Fibroblast of skin of right biceps (primary cell): ENCODE measurements at places on chromosomes 5 and 9.

- no peak for DNase-seq
Observed at GRCh38 chr9:68653141-68653595, 51.9 kb upstream of the PIP5K1B start.

- no peak for DNase-seq
Observed at GRCh38 chr5:137566780-137567179, 67.7 kb upstream of the SPOCK1 start.

DNA sequence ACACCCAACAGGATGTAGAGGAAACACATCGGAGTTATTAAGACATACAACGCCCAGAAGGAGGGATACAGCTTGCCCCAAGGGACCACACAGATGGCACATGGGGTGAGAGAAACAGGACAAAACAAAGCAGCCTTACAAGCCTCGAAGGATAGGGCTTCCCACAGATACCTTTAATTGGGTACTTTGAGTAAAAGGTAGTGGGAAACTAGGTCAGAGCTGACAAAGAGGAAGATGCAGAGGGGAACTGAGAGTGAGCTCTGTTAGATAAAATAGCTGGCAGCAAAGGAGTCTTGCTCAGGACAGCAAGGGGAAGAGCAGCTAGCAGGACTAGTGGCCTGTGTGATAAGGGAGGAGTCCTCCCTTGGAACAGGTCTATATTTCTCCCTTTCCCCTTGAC lies 48.2 kb downstream of the OTP start:
- DNase-seq, result no peak

DNA sequence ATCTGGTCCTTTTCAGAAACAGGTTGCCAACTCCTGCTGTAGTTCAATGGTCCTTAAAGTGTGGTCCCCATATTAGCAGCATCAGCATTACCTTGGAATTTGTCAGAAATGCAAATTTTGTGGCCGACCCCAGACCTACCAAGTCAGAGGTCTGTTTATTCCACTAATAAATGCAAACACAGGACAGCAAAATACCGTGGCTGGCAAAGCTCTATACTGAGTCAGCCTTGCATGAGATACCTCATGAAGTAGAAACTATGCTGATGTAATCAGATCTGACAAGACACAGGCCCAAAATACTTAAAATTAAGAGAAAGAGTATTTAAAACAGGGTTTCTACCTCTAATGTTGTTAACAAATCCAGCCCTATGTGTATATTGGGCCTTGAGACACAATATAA lies 3.0 kb downstream of the GOLM1 start:
- peak; percentile 37 for DNase-seq

- DNase-seq, result peak; percentile 62
Observed at GRCh38 chr9:99011161-99011709, 67.5 kb downstream of the COL15A1 start.

- peak; percentile 2 for DNase-seq
Observed at GRCh38 chr9:73753171-73753570, 601.5 kb downstream of the ANXA1 start.

GRCh38 chr5:82924226-82925060 lies 152.8 kb downstream of the TMEM167A start:
- peak; percentile 7 for DNase-seq

DNA sequence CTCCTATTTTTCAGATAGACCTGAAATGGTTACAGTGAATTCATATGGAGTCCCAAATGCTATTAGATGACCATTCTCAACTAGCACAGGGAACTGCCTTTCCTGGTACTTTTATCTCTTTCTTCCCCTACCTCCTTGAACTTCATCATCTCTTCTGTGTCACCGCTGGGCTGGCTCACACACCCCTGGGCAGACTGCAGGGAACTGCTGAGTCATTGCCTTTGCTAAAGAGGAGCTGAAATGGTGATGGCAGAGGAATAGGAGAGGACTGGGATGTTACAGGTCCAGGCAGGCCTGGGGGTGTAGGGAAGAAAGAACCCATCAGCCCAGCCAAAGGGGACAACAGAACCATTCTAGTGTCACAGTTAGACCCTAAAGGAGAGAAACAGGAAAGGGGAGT lies 322.3 kb downstream of the ASTN2 start:
- peak; percentile 62 for DNase-seq

- no peak for DNase-seq
Observed at GRCh38 chr5:88502179-88503040, 233.8 kb upstream of the TMEM161B start.

- DNase-seq, result no peak
Observed at GRCh38 chr5:165405340-165405739, 1899.9 kb downstream of the MAT2B start.

DNA sequence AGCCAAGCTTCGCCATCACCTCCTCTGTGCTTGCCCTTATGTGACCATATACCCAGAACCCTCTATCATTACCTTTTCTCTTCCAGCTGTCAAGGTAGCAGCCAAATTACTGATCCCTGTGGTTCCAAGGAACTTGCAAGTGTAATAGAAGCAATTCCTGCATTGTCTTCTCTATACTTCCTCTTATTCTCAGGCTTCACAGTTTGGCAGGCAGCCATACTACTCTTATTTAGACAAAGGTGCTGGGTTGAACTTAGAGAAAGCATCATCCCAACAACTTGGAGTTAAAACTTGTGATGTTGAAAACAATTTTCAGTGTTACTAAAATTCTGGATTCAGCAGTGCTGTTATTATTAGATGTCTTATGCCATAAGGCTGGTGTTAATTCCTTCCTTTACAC lies 93.2 kb downstream of the NLN start:
- no peak for DNase-seq

DNA sequence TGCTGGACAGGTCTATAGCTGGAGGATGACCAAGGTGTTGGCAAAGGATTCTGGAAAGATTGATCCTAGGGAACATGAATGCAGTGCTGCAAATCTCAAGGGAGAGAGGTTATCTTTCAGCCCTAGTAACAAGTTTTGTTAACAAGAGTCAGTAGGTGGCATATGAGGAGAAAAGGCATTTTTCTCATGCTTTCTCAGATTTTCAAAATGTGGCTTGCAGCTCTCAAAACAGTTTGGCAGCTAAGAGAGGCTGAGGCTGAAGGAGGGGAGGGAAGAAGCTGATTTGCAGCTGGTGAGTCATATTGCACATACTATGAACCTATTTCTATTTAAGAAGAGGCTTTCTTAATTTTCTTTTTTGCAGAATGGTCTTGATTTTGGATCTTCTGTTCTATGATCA lies 64.3 kb upstream of the PCA3 start:
- DNase-seq, result peak; percentile 83
